Activated T-helper 2 cell treated with anti-CD3 and anti-CD28 coated beads, Interferon-gamma antibody, Interleukin-2, Interleukin-4, amounts not matched to agents 10 μg/mL and 5 μg/mL and 100 μg/mL, durations not matched to agents 14 hours and 24 hours and 36 hours (primary cell): ENCODE measurements at places on chromosomes 16 and 17.

DNA sequence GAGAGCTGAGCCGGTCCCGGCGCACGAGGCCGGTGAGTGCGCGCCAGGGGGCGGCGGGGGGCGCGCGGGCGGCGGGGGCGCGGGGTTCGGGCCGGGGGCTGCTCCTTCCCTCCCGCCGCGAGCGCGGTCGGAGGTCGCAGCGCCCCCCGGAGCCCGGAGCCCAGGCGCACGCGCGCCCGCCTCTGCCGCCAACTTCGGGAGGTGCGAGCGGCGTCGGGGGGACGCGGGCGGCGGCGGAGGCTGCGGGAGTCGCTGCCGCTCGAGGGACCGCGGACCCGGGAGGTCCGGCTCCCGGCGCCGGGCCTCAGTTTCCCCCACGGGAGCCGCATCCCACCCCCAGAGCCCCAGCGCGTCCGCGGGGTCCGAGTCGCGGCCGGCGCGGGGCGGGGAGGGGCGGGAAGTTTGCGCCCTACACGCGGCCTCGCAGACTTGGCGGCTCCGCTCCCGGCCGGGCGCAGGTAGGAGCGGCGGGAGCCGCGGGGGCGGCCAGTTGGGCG, at the start of gene PRR35:
Gene PRR35, plus strand, starts transcription at position 191 of the 497 bp plus-strand sequence. CDS start 2,901 bp downstream, outside the sequence.
- no peak within 1 kb of the TSS for H3K27ac ChIP-seq
- H3K4me3 ChIP-seq = no peak within 1 kb of the TSS
- H3K27me3 ChIP-seq = peaks cover 10% of the 10 kb centered on the region

GRCh38 chr17:79019632-79020584, 4.1 kb upstream of the C1QTNF1 start:
- DNase-seq = no peak
- H3K4me3 ChIP-seq = no peak overlapping the region
- H3K4me1 ChIP-seq = peaks cover 4% of the 10 kb centered on the region
- no peaks in the 10 kb centered on the region for H3K36me3 ChIP-seq

DNA sequence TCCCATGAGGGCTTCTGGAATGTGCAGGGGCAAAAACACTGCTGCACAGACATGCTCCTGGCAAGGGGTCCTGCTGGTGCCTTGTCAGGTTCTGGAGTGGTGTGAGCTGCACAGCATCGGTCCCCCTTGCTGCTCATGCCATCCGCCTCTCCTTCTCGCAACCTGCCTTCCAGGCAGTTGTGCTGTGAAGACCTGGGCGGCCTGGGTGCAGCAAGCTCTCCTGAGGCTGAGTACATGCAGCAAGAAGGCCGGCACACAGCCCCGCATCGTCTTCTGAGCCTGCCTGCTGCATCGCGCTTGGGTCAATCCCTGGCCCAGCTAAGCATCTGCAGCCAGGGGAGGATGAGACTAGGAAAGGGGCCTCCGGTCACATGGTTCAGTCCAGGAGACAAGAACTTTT, 478 bp upstream of the TRPV1 start:
- no peak for DNase-seq
- H3K4me1 ChIP-seq = no peaks in the 10 kb centered on the region
- peaks cover 26% of the 10 kb centered on the region for H3K36me3 ChIP-seq
- H3K27me3 ChIP-seq = no peaks in the 10 kb centered on the region
- no peak overlapping the region for H3K27ac ChIP-seq
- no peak overlapping the region for H3K4me3 ChIP-seq

DNA sequence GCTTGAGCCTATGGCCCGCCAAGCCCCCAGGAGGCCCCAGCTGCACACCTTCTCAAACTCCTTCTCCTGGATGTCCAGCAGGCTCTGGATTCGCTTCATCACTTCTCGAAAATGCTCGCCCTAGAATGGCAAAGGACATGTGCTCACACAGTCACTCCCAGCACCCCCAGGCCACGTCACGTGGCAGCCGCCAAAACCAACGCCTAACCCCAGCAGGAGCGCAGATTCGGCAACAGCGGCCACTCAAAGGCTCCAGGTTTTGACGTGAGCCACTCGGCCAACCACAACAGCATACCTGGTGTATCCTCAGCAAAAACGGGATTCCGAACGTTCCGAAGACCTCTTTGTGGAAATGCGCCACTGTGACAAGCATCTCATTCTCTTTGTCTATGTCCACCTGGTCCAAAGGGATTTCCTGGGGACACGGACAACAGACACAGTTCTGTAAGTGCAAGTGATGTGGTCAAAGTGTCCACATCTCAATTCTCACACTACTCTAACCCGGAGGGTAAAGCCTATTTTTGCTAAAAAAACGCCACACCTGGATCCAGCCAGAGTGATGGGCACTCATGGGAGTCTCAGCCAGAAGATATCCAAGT, 12.7 kb downstream of the LITAFD start:
- DNase-seq = no peak
- H3K36me3 ChIP-seq = peaks cover 90% of the 10 kb centered on the region
- H3K4me3 ChIP-seq = no peak overlapping the region

GRCh38 chr17:74852237-74853047, 7.2 kb downstream of the GRIN2C start:
- H3K4me1 ChIP-seq = peaks cover 8% of the 10 kb centered on the region
- peak; percentile 59 for DNase-seq
- H3K27me3 ChIP-seq = peaks cover 39% of the 10 kb centered on the region

DNA sequence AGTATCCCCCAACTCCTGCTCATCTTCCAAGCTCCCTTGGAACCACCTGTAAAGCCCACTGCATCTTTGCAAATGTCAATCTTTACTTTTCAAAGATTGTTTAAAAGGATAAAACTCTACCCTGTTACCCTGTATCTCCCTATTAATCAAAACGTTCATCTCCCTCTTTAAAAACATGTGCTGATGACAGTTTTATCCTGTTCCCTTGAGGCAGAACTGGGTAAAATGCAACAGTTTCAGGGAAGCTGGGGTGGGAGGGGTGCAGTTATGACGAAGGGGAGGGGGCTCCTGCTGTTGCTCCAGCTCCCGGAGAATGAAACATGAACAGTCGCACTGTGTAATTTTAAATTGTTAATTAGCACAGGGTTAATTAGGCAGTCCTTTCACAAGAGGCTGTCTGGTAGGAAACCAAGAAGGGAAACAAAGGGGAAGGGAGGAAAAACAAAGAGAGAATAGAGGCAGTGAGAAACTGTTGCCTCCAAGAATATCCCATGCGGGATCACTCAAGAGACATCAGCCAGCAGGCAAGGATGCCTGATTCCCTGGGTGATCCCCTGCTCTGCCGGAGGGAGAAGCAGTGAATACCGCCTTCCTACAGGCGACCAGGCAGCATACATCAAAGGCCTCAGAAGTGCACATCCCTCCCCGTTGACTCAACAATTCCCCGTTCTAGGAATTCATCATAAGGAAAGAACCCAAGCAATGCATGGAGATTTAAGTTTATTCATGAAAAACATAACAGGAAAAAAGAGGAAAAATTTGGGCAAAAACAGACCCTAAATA, 84.2 kb downstream of the ZFHX3 start:
- H3K4me3 ChIP-seq = no peak overlapping the region
- DNase-seq = no peak
- H3K27me3 ChIP-seq = no peaks in the 10 kb centered on the region
- H3K36me3 ChIP-seq = no peaks in the 10 kb centered on the region
- H3K27ac ChIP-seq = no peak overlapping the region
